ENCODE measurements at places on chromosomes 4 and X.

GRCh38 chrX:134171661-134172587, 65.1 kb upstream of the CCDC160 start:
- DNase-seq = no peak
- no peak overlapping the region for H3K27ac ChIP-seq
- H3K4me3 ChIP-seq = peak overlapping the region; percentile 49
- H3K4me1 ChIP-seq = peaks cover 6% of the 10 kb centered on the region

DNA sequence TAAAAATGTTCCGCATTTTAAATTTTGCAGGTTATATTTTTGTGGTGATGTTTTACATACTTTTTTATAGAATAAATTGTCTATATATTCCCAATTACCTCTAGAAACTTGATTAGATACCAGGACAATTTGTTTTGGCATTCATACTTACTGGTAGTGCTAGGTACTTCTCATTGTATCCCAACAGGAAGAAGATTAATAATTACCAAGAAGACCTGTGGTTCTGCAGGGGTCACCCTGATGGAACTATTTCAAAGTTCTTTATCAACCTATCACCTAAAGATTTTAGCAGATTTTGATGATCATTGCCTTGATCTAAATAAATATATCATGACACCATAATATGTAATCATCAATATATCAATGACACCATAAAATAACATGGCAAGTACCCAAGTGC, 22.5 kb upstream of the FAM9A start:
- no peak overlapping the region for H3K27ac ChIP-seq
- H3K27me3 ChIP-seq = no peaks in the 10 kb centered on the region
- no peaks in the 10 kb centered on the region for H3K36me3 ChIP-seq
- no peak overlapping the region for H3K4me3 ChIP-seq

DNA sequence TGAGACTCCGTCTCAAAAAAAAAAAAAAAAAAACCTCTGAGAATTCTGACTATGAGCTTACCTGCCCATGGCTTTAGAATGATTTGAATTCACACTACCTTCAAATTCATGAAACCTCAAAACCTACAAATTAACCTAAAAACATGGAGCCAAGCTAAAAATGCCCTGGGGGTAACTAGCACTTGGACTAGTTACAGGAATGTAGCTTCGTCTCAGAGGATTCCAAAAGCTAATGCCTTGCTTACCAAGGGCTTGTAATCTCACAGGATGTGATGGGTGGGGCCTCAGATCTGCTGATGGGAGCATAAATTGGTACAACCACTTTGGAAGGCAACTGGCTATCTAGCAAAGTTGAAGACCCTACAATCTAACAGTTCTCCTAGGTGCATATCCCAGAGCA, 79.4 kb upstream of the SPRY1 start:
- H3K27ac ChIP-seq = no peak overlapping the region
- H3K4me3 ChIP-seq = no peak overlapping the region
- no peaks in the 10 kb centered on the region for H3K36me3 ChIP-seq
- no peaks in the 10 kb centered on the region for H3K27me3 ChIP-seq
- H3K4me1 ChIP-seq = no peaks in the 10 kb centered on the region

DNA sequence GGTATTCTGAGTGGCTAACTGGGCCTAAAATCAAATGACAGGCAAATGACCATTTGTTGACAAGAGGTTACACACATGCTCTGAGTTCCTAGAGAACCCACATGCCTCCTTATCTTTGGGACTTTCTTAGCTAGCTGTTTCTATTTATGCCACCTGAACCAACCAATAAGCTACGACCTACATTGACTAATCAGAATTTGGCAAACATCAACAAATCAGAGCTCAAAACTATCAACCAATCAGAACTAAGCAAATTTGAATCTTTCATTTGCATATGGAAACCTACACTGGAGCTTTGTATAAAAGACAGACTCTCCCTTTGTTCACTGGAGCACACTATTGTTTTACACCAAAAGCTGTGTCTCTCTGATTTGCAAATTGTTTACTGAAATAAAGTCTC, 192.0 kb downstream of the CXXC4 start:
- H3K36me3 ChIP-seq = no peaks in the 10 kb centered on the region
- H3K27ac ChIP-seq = no peak overlapping the region
- DNase-seq = no peak
- no peaks in the 10 kb centered on the region for H3K27me3 ChIP-seq

DNA sequence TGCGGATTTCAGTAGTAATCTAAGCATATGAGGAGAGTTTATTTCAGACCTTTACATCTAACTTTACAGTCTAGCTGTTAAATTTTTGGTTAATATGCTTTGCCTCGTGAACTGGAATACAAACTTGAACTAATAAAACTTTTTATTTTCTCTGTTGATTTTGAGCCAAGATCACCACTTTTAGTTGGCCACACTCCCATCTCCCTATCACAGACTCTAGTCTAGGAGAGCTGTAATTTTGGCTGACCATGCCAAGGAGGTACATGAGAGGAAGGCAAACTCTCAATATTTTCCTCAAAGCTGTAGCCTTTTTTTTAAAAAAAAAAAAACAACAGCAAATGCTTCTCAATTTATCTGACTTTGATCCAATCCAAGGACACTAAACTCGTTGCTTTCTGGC, 597.5 kb upstream of the PCDH7 start:
- H3K27ac ChIP-seq = no peak overlapping the region
- DNase-seq = no peak
- H3K4me3 ChIP-seq = no peak overlapping the region
- H3K36me3 ChIP-seq = no peaks in the 10 kb centered on the region

- no peak for DNase-seq
- H3K27me3 ChIP-seq = no peaks in the 10 kb centered on the region
- H3K36me3 ChIP-seq = peaks cover 15% of the 10 kb centered on the region
- no peak overlapping the region for H3K4me3 ChIP-seq
- no peak overlapping the region for H3K27ac ChIP-seq
- H3K4me1 ChIP-seq = no peaks in the 10 kb centered on the region
Measured at GRCh38 chrX:133306316-133306715, 88.2 kb upstream of the TFDP3 start.

DNA sequence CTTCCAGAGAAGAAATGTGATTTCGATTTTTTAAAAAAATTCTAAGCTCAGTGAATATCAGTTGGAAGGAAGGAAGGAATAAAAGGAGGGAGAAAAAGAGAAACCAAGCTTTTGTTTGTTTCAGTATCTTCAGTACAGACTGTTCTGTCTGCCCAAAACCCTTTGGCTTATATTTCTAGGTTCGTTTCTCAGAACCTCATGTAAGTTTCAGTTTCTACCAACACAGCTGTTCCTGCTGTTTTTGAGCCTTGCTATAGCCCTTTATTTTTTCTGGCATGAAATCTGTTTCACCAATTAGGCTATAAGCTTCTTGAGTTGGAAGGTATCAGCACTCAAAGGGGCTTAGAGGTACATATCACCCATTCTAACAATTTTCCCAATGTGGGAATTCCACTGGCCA, 157.9 kb downstream of the GBA3 start:
- no peak overlapping the region for H3K27ac ChIP-seq
- no peaks in the 10 kb centered on the region for H3K36me3 ChIP-seq
- no peaks in the 10 kb centered on the region for H3K27me3 ChIP-seq
- H3K4me3 ChIP-seq = no peak overlapping the region
- H3K4me1 ChIP-seq = no peaks in the 10 kb centered on the region

- no peak for DNase-seq
- no peaks in the 10 kb centered on the region for H3K36me3 ChIP-seq
- no peaks in the 10 kb centered on the region for H3K4me1 ChIP-seq
- H3K27ac ChIP-seq = no peak overlapping the region
- no peaks in the 10 kb centered on the region for H3K27me3 ChIP-seq
- no peak overlapping the region for H3K4me3 ChIP-seq
Measured at GRCh38 chr4:38842994-38843393, 13.6 kb downstream of the TLR6 start.

- no peak overlapping the region for H3K4me3 ChIP-seq
- no peak overlapping the region for H3K27ac ChIP-seq
- H3K36me3 ChIP-seq = peaks cover 6% of the 10 kb centered on the region
- no peaks in the 10 kb centered on the region for H3K4me1 ChIP-seq
- no peak for DNase-seq
- H3K27me3 ChIP-seq = no peaks in the 10 kb centered on the region
Measured at GRCh38 chr4:106240699-106241098, 75.3 kb downstream of the TBCK start.

GRCh38 chrX:25198253-25198652, 182.5 kb upstream of the ARX start:
- no peak for DNase-seq
- no peak overlapping the region for H3K27ac ChIP-seq
- no peaks in the 10 kb centered on the region for H3K36me3 ChIP-seq
- H3K4me3 ChIP-seq = no peak overlapping the region
- H3K27me3 ChIP-seq = no peaks in the 10 kb centered on the region

- no peaks in the 10 kb centered on the region for H3K36me3 ChIP-seq
- H3K27me3 ChIP-seq = no peaks in the 10 kb centered on the region
- no peaks in the 10 kb centered on the region for H3K4me1 ChIP-seq
- DNase-seq = no peak
- no peak overlapping the region for H3K4me3 ChIP-seq
Measured at GRCh38 chr4:36328130-36328529, 46.7 kb downstream of the DTHD1 start.
